ENCODE measurements at places on chromosomes 7 and 10. TPM values are rescaled to one million over a fixed set of nuclear protein-coding genes. Genes with fewer than 3 reads are reported as not detected.

HYAL4 gene
- polyA plus RNA-seq = not detected

A1CF gene
- 39.6 TPM for polyA plus RNA-seq

BICC1 gene
- 6.2 TPM for polyA plus RNA-seq

KCP gene
- 1.3 TPM for polyA plus RNA-seq

FAM237B gene
- 0.16 TPM for polyA plus RNA-seq

NKX6-2 gene
- 1.7 TPM for polyA plus RNA-seq

DNA sequence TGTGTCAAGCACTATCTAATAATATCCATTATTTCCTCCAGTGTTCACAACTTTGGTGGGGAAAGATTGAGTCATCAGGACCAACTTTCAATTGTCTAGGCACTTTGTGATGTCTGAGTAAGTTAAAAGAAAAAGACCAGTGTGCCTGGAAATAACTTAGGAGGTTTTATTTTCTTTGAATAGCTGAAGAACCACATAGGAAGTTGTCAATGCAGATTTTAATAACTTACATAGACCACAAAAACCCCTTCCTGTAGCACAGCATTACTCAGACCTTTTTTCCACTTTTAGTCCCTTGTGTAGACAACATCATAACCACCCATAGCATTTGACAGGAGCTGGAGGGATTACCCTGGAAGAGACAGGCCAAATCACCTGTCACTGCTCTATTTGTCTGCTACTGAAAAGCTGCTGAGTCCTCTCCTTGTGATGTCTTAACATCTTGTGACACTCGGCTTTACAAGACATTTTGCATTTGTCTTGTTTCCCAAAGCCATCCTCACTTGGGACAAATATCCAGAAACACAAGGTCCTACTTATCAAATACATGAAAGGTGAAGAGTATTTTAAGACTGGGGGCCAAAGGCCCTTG lies 241.5 kb upstream of the PTER start:
- no peak overlapping the region for H3K27ac ChIP-seq
- H3K4me3 ChIP-seq = no peak overlapping the region
- no peaks in the 10 kb centered on the region for H3K27me3 ChIP-seq
- DNase-seq = no peak

DNA sequence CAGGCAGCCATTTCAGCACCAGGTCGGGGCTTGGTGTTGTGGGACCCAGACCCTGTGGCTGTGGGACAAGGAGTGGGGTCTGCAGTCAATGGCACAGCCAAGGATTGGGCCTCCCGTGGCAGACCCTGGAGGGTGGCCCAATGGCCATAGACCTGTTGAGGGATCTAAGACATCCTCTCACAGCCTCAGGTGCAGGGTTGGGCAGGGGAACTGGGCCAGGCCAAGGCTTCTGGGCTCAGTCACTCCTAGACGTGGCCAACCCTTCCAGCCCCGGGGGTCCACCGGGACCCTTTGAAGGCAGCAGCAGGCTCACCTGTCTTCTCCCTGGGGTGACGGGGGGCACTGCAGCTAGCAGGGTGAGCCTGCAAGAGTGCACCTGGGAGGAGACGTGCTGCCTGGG lies 45.7 kb upstream of the DPYSL4 start:
- H3K27me3 ChIP-seq = peaks cover 15% of the 10 kb centered on the region
- no peaks in the 10 kb centered on the region for H3K36me3 ChIP-seq
- no peak overlapping the region for H3K27ac ChIP-seq
- H3K4me1 ChIP-seq = no peaks in the 10 kb centered on the region
- H3K4me3 ChIP-seq = no peak overlapping the region

DNA sequence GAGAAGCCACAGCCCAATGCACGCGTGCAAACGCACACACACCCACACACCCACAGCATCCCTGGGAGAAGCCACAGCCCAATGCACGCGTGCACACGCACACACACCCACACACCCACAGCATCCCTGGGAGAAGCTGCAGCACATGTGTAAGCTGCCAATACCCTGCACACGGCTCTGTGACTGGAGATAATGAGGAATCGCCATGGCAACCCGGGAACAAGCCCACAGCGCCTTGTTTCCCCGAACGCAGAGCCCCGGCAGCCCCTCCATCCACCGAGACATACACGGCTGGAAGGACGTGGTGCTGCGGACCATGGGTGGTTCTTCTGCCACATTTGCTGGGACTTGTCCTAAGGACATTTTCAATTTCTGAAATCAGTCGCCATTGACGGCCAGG lies 221.3 kb downstream of the PTPRN2 start:
- DNase-seq = no peak
- no peak overlapping the region for H3K4me3 ChIP-seq
- no peaks in the 10 kb centered on the region for H3K36me3 ChIP-seq
- H3K27ac ChIP-seq = no peak overlapping the region

- no peaks in the 10 kb centered on the region for H3K27me3 ChIP-seq
- DNase-seq = peak; percentile 26
- H3K4me3 ChIP-seq = no peak overlapping the region
- H3K36me3 ChIP-seq = no peaks in the 10 kb centered on the region
Measured at GRCh38 chr10:69957886-69958555, 94.6 kb upstream of the MACROH2A2 start.
